ENCODE measurements at places on chromosomes 12 and 14. TPM values are rescaled to one million over a fixed set of nuclear protein-coding genes. Genes with fewer than 3 reads are reported as not detected.

The SLC4A8 gene
- 1.4 TPM for total RNA-seq

DNA sequence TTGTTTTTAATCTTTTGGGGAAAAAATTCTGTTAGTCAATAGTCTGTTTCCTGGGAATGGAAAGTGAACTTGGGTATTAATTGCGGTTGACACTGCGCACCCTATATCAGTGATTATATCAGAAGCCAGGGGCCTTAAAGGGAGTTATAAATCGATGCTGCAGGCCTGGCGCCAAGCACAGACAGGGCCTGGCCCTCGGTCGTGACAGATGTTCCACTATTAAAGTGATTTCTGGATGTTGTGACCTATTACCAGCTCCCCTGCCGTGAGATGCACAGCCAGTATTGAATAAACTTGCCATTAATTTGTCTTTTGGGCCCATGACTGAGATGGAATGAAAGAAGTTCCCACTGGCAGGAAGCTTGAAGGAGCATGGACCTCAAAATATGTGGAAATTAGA is 45.1 kb upstream of the KITLG start:
- H3K27ac ChIP-seq = no peak overlapping the region
- H3K4me3 ChIP-seq = no peak overlapping the region
- no peaks in the 10 kb centered on the region for H3K4me1 ChIP-seq
- H3K27me3 ChIP-seq = no peaks in the 10 kb centered on the region

The KRT81 gene
- 0.45 TPM for total RNA-seq

DNA sequence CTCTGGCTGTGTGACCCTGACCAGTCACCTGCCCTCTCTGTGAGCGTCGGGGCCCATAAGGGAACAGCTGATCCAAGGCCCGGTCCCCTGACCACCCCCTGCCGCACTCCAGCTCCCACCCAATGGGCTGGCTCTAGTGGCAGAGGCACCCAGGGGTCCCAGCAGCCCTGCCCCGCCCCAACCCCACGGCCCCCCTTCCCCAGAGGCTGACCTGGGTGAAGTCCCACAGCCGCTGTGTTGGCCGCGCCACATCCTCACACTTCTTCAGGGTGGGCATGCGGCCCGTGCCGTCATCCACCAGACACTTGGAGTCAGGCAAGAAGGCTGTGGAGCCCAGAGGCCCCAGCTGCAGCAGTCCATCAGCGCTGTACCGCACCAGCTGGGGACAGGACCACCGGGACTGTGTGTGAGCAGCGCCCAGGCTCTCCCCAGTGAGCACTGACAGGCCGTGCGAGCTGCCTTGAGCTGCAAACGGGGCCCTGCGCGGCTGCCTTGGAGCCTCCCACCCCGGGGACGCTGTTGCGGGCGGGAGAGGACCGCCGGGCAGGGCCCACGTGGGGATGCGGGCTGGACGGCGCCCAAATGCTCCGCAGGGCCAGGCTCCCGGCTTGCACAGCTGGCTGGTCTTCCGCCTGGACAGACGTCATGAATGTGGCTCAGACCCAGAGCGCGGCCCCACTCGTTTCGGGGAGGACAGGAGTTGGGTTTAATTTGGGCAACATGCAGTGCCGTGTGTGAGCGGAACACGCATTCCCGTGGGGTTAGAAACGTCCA is 53.5 kb downstream of the NOC4L start:
- no peaks in the 10 kb centered on the region for H3K27me3 ChIP-seq
- no peaks in the 10 kb centered on the region for H3K36me3 ChIP-seq
- no peak overlapping the region for H3K4me3 ChIP-seq
- H3K4me1 ChIP-seq = no peaks in the 10 kb centered on the region
- DNase-seq = no peak
- H3K27ac ChIP-seq = no peak overlapping the region

The RNASE3 gene
- not detected for total RNA-seq

DNA sequence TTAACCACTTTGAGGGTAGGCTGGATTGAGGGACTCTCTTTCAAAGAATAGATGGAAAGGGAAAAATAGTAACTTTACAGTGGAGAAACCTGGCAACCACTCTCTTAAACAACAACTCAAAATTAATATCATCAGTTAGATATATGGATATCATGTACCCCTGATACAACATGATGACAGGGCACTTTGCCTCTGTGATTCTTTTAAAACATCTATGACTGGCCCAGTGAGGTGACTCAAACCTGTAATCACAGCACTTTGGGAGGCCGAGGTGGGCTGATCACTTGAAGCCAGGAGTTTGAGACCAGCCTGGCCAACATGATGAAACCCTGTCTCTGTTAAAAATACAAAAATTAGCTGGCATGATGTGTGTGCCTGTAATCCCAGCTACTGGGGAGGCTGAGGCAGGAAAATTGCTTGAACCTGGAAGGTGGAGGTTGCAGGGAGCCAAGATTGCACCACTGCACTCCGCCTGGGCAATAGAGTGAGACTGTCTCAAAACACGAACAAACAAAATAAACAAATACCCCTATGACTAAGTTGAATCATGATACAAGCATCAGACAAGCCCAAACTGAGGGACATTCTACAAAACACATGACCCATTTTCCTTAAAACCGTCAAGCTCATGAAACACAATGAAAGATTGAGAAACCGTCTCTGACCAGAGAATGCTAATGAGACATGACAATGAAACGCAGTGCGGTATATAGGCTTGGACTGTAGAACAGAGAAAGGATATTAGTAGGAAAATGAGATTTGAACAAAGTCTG is 26.4 kb upstream of the SLC7A8 start:
- H3K36me3 ChIP-seq = no peaks in the 10 kb centered on the region
- no peaks in the 10 kb centered on the region for H3K4me1 ChIP-seq
- H3K27me3 ChIP-seq = no peaks in the 10 kb centered on the region
- DNase-seq = no peak
- no peak overlapping the region for H3K4me3 ChIP-seq
- no peak overlapping the region for H3K27ac ChIP-seq
